ENCODE measurements at places on chromosomes 16 and 17.

GRCh38 chr16:228852-229730, at the start of gene LUC7L:
LUC7L (minus strand) TSS chr16:229449; CDS start chr16:229339, 110 bp downstream.
- no peak for DNase-seq

GRCh38 chr16:9097266-9098219, 6.1 kb downstream of the HAPSTR1 start:
- DNase-seq, result no peak

GRCh38 chr16:24995469-24995868, 19.7 kb downstream of the ARHGAP17 start:
- DNase-seq, result no peak

DNA sequence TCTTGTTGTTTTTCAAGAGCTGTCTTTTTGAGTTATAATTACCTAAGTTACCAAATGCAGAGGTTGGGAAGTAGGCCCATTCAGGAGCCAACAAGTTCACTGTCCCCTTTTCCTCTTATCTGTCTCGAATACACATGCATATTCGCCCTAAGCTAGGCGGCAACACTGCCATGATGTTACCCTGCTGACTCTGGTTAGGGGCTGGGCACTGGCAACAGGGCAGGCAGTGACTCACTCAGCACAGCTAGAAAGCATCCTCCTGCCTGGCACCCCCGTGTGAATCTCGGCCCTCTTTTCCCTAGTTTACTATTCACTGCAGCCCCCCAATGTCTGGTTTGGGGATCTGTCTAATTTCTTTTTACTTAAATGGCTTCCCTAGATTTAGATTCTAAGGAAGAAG, 13.8 kb downstream of the DBF4B start:
- DNase-seq, result no peak

- DNase-seq, result peak; percentile 54
Observed at GRCh38 chr16:82169861-82170845, at the start of gene MPHOSPH6. MPHOSPH6 (minus strand) TSS chr16:82170224; CDS start chr16:82170175, 49 bp downstream.

- DNase-seq, result no peak
Observed at GRCh38 chr16:66467611-66468010, 40.5 kb downstream of the BEAN1 start.

- DNase-seq, result no peak
Observed at GRCh38 chr16:12898551-12898950, 2.8 kb upstream of the SHISA9 start.

GRCh38 chr17:37101306-37101705, 152.6 kb downstream of the AATF start:
- DNase-seq, result no peak

- DNase-seq, result no peak
Observed at GRCh38 chr16:70304892-70305448, 6.0 kb downstream of the DDX19B start.

DNA sequence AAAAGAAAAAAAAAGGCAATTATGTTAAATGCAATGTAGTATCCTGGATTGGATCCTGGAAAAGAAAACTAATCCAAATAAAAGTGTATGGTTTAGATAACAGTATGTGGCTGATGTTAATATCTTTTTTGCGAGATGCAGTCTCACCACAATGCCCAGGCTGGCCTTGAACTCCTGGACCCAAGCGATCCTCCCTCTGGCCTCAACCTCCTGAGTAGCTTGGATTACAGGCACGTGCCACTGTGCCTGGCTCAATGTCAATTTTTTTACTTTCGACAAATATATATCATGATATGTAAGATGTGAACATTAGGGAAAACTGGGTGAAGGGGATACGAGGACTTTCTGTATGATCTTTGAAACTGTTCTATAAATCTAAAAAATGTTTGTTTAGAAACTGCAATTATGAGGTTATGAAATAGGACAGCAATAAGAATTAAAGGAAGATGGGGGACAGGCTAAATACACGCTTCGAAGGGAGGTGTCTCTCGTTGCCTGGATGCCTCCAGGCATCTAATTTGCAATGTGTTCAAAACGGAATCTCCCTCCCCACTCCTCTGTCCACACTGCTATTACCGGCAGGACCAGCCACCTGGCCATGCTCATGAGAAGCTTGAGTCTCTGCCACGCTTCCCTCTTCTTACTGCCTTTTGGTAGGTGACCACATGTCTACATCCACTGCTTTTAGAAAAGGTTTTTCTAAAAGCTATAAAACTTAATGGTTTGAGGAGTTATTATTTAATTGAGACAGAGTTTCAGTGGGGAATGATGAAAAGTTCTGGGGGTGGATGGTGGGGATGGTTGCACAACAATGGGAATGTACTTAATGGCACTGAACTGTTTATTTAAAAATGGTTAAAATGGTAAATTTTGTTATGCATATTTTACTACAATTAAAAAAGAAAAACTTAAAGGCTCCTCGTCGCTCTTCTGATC, 15.2 kb downstream of the UBE2O start:
- no peak for DNase-seq

- no peak for DNase-seq
Observed at GRCh38 chr17:2177235-2177811, 122.4 kb downstream of the HIC1 start.

GRCh38 chr17:63356337-63356757, 89.8 kb downstream of the CYB561 start:
- DNase-seq, result no peak

- DNase-seq, result no peak
Observed at GRCh38 chr16:85259832-85260167, 147.5 kb upstream of the CIBAR2 start.

GRCh38 chr16:88004391-88004790, 53.2 kb downstream of the BANP start:
- no peak for DNase-seq

GRCh38 chr17:34252095-34252443, 3.0 kb upstream of the CCL2 start:
- no peak for DNase-seq

DNA sequence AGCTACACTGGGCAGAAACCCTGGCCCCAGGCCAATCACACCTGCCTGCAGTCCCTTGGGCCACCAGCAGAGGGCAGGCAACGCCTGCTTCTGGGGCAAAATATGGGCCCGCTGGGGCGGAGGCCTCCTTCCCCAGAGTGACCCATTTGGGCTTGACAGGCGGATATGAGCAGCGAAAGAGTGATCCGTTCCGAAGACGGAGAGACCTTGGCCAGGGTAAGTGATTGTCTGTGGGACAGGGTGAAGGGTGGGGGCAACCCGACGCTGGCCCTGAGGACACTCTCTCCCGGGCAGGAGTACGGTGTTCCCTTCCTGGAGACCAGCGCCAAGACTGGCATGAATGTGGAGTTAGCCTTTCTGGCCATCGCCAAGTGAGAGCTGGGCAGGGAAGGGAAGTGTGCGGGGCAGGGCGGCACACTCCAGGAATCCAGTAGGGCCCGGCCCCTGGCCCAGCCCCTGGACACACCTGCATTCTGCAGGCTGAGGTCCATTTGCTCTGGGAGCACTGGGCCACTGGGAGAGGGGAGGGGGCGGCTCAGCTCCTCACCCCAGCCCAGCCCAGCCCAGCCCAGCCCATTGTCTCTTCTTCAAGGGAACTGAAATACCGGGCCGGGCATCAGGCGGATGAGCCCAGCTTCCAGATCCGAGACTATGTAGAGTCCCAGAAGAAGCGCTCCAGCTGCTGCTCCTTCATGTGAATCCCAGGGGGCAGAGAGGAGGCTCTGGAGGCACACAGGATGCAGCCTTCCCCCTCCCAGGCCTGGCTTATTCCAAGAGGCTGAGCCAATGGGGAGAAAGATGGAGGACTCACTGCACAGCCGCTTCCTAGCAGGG, 3.5 kb upstream of the NHERF1 start:
- peak; percentile 49 for DNase-seq

- DNase-seq, result peak; percentile 76
Observed at GRCh38 chr16:89873972-89874689, 739 bp downstream of the TCF25 start.

DNA sequence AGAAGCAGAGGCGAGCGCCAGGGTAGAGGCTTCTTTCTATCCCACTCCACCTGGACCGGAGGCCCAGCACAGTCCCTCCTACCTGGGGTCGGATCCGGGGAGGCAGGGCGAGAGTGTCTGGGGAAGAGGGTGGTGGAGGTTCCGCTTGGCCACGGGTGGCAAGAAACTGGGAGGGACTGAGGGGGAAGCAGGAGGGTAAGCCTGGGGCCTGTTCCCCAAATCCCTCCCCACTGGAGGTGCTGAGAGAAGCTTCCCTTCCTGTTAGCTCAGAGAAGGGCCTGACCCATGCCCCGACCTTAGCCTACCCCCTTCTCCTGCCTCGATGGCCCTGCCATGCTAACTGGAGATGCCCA, 1.8 kb upstream of the TPPP3 start:
- no peak for DNase-seq

GRCh38 chr17:8792646-8793045, 6.5 kb downstream of the MFSD6L start:
- DNase-seq, result no peak

DNA sequence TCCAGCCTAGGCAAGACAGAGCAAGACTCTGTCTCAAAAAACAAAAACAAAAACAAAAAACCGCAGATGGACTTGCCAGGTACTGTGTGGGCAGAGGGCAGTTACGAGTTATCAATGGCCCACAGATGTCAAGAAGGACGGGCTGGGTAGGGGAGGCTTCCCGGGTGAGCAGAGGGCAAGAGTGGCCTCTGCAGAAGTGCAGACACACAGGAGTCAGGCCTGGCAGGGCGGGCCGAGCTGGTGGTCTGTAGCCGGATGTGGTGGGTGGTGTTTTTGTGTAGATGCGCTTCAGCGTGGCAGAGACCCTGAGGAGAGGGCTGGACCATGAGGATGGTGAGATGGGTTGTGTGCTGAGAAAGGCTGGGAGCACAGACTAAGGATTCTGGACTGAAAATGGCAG, 44.9 kb upstream of the KDM6B start:
- DNase-seq, result no peak

GRCh38 chr17:67316781-67317180, 49.6 kb downstream of the PSMD12 start:
- DNase-seq, result no peak

GRCh38 chr17:60345233-60345632, 46.7 kb downstream of the USP32 start:
- DNase-seq, result no peak

DNA sequence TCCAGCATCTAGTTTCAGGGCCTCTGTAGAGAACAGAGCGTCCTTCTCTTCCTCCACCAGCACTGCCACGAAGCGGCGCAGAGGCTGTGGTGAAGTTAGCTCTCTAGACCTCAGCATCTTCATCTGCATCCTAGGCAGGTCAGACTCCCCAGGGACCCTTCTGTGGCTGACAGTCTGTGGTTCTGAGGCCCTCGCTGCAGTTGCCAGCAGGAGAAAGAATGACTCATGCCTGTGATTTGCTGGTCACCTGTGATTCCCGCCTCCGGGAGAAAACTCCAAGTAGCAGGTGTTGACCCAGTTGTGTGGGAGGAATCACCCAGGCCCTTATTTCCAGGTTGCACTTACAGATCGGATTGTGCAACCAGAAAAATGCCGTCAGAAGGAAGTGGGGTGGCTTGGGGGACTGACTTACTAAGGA, 117.3 kb upstream of the CACNG5 start:
- DNase-seq, result no peak

GRCh38 chr16:64096689-64097088, 1025.2 kb downstream of the CDH11 start:
- DNase-seq, result no peak
